ENCODE measurements at places on chromosomes 1 and 21.
A peak's percentile ranks its signal among the peaks of the same experiment; 100 is the strongest.

- no peak for DNase-seq
Observed at GRCh38 chr1:59025898-59026426, 242.1 kb upstream of the JUN start.

DNA sequence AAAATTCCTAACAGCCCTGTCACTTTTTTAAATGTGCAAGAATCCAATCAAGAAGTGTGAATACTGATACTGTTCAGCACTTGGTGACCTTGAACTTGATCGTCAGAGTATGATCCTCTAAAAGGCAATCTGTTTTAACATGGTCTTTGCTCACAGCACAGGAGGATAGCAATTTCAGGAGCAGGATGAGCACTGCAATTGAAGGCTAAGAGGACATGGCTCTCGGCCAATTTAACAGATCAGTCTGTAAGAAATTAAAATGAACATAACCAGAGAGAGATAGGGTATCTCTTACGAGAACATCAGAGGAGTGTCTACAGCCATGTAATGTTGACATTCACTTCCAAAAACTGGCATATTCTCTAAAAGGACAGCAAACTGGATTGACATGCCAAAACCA lies 243.1 kb downstream of the LTN1 start:
- DNase-seq: no peak

DNA sequence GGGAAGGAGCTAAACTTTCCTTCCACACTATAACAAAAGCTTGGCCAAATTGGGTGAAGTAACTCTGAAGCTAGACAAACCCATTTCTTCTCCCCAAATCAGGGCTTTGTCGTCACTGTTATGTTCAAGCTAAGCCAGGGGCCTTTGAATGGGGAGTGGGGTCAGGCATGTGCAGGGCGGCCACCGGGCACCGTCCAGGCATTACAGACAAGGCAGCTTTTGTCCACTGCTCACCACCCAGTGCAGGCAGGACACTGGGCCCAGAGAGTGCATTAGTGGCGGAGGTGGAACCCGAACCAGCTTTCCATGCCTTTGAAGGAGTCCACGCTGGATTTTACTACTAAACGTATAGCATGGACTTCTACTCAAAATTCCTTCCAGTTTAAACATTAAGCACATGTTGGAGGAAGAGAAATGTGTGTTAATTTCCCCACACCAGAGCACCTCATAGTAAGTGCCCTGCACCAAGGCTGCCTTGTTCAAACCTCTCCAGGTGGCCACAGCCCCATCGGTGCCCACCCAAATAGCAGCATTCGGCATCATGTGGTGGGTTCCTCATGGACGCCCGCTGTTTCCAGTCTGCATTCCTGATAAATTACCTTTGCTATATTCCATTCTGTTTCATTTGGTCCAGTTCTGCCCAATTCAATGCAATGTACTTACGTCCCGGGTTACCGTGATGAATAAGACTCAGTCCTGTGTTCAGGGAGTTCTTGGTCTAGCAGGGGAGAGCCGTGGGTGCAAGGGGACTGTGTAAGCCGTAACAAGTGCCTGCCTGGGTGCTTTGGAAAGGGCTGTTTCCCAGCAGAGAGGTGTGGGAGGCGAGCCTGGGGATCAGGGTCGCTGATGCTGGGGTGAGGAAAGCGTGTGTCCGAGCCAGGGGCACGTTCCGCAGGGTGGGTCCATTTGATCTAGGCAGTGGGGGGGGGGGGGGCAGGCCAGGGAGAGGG lies 1.6 kb downstream of the UBASH3A start:
- no peak for DNase-seq

GRCh38 chr1:2174348-2175054 lies 20.1 kb downstream of the FAAP20 start:
- peak; percentile 12 for DNase-seq

DNA sequence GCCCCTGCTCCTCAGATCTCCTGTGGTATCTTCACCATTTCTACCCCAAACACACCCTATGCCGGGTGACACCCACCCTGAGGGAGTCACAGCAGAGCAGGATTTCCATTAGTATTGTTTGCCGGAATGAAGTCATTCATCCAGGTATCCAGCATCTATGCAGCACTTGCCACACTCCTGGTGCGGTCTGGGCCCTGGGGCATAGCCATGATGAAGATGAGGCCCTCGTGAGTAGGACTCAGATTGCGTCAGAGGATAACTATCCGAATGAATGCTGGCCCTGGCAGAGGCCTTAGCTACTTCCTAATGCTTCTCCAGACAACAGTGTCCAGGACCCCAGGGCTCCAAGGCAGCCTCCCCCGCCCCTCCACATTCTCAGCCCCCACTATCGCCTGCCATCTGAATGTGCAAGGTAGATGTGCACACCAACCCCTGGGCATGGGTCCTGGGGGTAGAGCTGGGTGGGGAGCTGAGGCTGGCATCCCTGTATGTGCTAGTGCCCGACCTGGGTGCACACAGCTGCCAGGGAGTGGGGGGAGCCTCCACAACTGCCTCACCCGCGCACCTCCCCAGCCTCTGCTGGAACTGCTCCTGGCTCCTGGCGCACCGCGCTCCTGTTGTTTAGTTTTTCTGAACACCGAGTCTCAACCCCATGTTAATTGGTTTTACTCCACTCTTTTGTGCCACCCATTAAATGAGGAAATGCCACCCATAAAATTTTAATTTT lies 25.5 kb upstream of the ZC3H12A start:
- DNase-seq: no peak

DNA sequence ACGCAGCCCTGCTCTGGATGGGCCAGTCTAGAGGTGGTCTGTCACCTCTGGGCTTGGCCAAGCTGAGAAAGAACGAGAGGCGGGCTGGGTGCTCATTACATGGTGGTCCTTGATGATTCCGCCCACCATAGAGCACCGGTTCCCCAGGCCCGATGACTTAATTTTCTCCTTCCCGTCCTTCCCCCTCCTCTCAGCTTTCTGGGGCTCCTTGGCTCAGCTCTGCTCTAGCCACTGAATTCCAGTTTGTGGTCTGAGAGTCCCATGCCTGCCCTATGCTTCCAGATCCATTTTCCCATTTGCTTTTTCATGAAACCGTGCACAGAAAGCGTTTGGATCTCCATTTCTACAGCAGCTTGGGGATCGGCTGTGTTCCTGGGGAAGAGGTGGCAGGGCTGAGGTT lies 318.5 kb upstream of the C1orf174 start:
- no peak for DNase-seq

DNA sequence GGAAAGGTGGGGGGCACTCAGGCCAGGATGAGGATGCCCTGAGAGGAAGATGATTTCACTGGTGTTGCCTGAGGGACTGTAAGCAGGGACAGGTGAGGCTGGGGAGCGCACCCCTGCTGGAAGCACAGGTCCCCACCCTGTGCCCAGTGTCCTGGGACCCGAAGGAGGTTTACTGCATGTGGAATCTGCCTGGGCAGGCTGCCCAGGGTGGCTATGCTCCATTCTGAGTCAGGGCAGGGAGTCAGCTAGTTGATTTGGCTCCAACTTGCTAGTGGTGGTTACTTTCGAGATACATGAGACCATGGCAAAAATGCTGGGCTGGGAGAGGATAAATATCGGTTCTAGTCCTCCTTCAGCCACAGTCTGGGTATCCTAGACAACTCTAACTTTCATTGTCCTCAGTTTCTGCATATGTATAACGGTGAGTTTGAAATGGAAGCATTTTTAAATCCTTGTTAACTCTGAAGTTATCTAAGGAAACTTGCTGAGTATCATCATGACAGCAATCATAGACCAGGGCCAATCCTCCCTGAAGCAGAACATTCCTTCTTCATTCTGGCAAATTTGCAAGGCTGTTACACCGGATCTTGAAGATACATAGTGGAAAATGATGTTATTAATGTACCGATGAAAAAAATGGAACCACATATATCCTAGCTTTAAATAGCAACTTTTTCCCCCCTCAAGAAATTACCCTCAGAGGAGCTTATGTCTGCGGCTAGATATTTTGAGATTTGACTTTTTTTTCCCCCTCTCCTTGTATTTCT lies 7.7 kb downstream of the TLR5 start:
- DNase-seq: no peak

DNA sequence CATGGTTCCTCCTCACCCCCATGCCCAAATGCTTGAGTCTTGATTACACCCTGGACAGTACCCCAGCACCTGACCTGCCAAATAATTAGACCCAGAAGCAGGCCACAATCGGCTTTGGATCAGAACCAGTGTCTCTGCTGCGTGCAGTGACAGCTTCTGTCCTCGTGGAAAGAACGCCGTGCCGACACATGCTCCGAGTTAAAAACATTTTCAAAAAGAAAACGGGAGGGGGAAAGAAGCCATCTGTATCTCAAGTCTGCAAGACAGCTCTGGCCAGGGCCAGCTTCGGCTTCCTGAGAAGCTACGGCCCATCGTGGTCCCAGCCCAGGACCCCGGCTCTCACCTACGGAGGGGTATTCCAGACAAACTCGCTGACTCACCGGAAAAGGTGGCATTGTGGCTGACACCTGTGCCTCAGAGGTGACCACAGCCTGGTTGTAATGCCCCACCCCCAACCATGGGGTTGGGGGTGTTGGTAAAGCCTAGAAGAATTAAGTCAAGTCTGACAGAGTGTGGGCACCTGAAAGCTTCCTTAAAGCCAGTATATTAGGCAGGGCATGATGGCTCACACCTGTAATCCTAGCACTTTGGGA lies 25.8 kb downstream of the SSBP3 start:
- DNase-seq: no peak

- DNase-seq: no peak
Observed at GRCh38 chr1:162193221-162193620, 123.7 kb downstream of the NOS1AP start.

GRCh38 chr1:21534674-21535378 lies 25.6 kb downstream of the ALPL start:
- DNase-seq: peak; percentile 52

- DNase-seq: no peak
Observed at GRCh38 chr1:87730274-87731216, 401.9 kb downstream of the LMO4 start.

GRCh38 chr1:234638832-234639799 lies 29.1 kb upstream of the IRF2BP2 start:
- no peak for DNase-seq

GRCh38 chr1:229067546-229067945 lies 203.4 kb upstream of the RAB4A start:
- DNase-seq: no peak

DNA sequence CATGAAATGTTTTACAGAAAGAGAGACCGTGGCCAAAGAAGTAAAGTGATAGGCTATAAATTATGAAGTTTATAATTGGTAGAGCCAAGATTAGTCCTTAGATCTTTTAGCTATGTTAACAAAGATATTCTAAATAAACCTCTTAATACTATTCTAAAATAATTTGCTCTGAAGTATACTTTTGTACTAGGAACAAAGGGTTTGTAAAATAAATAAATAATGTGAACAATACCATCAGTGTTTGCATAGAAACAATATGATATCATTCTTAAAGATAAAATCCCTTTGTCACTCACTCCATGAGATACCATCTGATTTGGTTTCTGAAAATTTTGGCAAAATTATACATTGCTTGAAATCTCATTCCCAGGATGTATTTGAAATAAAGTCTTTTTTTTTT lies 107.6 kb upstream of the UBE2U start:
- no peak for DNase-seq

GRCh38 chr1:160993544-160994193 lies 27.3 kb downstream of the F11R start:
- no peak for DNase-seq

GRCh38 chr1:201429736-201430501 lies 8.4 kb upstream of the TNNI1 start:
- DNase-seq: no peak

GRCh38 chr1:150963321-150964163 lies 11.1 kb downstream of the CERS2 start:
- no peak for DNase-seq

DNA sequence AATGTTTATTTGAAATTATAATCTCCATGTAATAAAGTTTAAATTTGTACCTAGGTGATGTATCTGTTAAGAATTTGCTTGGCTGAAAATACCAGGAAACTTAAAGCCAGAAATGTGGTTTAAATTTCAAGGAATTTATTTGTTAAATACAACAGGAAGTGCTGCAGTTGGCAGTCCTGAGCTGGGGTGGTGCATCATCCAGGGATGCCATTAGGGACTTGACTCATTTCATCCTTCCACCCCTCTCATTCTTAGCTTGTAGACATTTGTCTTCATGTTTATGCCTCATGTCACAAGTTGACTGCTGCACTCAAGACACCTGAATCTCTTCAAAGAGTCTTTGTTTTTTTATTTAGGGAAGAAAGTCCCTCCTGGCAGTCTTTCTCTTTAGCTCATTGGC lies 175.9 kb downstream of the LHX8 start:
- no peak for DNase-seq

DNA sequence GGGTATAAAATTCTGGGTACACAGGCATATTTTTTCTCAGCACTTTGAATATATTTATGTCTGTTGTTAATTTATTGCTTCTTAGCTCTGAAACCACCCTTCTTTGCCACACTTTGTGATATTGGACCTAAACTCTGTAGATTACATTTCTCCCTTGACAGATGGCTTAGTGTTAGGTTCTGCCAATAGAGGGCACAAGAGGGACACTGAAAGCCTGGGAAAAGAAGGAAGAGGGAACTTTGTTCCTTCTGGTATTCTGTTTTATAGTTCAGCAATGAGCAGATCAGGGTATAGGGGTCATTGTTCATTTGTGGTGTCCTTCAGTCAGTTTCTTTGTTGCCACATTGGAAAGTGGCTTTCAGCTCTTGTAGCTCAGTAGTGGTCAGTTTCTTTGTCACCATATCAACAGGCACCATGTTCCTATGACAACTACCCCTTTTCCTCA lies 423.5 kb upstream of the PROX1 start:
- DNase-seq: no peak

DNA sequence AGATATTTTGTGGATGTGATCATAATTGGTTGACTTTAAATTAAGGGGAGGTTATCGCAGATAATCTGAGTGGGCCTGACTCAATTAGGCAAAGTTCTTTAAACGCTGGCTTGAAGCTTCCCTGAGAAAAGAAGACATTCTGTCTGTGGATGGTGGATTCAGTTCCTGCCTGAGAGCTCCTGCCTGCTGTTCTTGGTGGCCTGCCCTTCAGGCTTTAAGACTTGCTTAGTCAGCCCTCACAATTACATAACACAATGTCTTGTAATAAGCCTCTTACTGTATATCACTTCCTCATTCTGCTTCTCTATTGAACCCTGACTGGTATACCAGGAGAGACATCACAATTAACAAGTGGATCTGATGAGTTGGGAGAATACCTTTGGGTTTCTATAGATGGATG lies 50.2 kb downstream of the KCNJ6 start:
- DNase-seq: no peak

DNA sequence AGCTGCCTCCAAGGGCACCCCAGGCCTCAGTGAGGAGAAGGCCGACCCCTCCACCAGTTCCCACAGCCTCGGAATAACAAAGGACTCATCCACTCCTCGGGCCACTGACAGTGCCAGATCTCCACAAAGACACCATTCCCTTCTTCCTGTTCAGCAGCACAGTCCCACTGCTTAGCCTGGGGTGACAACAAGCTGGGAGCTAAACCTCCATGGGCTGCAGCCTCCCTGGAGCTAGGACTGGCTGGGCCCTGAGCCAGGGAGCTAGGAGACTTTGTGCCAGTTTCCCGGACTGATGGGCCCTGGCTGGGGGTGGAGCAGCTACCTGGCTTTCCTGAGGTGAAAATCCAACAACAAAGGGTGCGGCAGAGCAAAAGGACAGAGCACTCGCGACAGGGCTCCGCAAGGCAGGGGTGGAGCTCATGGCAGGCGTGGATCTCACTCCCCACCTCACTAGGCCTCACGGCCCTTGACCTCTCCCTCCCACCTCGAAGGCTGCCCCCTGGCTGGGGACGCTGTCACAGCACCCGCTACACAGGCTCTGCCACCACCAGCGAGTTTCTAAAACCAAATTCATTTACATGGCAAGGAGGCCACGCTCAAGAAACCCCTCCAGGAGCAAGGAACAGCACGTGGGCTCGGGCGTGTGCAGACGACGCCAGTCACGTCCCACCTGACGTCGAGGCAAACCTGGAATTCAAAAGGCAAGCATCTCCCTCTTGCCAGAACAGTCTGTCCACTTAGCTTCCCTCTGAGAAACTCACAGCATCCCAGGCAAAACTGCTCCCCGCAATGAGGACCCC lies 13.8 kb downstream of the SLC35E2B start:
- DNase-seq: no peak

Data from NCI-H1092 (cell line).